Chondrocyte (in vitro differentiated cells): ENCODE measurements at places on chromosomes 1 and 21. TPM values are rescaled to one million over a fixed set of nuclear protein-coding genes. Genes with fewer than 3 reads are reported as not detected.

- H3K4me3 ChIP-seq, result no peak overlapping the region
- H3K27me3 ChIP-seq, result peaks cover 4% of the 10 kb centered on the region
- DNase-seq, result peak; percentile 81
- no peak overlapping the region for H3K27ac ChIP-seq
- no peaks in the 10 kb centered on the region for H3K36me3 ChIP-seq
These were observed 15.6 kb downstream of the TNNT2 start for GRCh38 chr1:201361652-201362504.

GRCh38 chr1:26320896-26321295, 3.1 kb downstream of the CD52 start:
- H3K36me3 ChIP-seq, result no peaks in the 10 kb centered on the region
- no peak for DNase-seq
- H3K27ac ChIP-seq, result no peak overlapping the region
- no peak overlapping the region for H3K4me3 ChIP-seq
- no peaks in the 10 kb centered on the region for H3K27me3 ChIP-seq

PDPN gene
- total RNA-seq, result 1.0 to 1.3 TPM (median 1.1 TPM) in 3 replicates

ZNF695 gene
- 1.4 to 1.9 TPM (median 1.7 TPM) in 3 replicates for total RNA-seq

PGLYRP4 gene
- total RNA-seq, result not detected in 3 replicates

DNA sequence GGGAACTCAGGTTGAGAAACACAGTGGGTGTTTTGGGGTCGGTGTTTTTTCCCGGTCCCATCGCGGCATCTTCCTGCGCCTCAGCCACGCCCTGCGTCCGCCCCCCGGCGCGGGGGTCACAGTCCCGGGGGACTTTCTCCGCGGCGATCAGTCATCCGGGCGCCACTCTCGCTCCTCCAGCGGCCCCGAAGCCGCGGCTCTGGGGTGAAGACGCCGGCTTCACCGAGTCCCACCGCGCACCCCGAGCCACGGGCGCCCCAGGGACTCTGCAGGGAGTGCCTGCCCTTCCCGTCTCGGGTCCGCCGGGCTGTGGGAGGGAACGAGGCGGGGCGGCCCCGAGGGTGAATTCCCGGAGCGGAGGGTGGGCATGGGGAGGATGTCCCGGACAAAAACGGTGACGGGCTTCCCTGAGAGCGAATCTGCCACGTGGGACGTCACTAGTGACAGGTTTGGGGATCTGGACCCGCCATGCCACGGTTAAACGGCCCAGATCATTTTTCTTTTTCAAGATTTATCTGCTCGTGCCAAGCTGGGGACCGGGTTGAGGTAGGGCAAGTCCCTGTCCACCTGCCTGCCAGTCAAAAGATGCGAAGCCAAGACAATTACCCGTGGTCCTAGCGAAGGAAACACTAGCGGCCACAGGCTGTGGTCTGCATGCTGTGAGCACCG, 717 bp upstream of the BATF3 start:
- peaks cover 6% of the 10 kb centered on the region for H3K36me3 ChIP-seq
- peaks cover 8% of the 10 kb centered on the region for H3K4me1 ChIP-seq

HSPB7 gene
- total RNA-seq, result 61.2 to 160 TPM (median 160 TPM) in 3 replicates

DNA sequence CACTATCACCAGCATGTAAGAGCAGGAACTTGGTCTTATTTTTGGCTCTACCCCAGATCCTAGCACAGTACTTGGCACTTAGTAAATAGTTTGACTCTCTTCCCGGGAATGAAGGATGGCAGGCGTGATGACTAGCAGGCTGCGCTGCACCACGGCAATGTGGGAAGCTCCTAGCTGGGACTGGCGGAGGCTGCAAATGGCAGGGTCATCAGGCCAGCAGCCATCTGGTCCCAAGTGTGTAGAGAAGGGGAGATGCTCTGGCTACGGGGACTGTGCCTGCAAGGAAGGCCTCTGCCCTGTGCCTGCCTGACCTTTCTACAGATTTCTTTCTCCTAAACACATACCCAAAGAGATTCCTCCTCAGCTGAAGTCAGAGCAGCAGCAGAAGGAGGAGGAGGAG, 95.0 kb downstream of the KCND3 start:
- no peaks in the 10 kb centered on the region for H3K27me3 ChIP-seq
- H3K4me1 ChIP-seq, result no peaks in the 10 kb centered on the region
- H3K27ac ChIP-seq, result no peak overlapping the region
- no peak overlapping the region for H3K4me3 ChIP-seq

DNA sequence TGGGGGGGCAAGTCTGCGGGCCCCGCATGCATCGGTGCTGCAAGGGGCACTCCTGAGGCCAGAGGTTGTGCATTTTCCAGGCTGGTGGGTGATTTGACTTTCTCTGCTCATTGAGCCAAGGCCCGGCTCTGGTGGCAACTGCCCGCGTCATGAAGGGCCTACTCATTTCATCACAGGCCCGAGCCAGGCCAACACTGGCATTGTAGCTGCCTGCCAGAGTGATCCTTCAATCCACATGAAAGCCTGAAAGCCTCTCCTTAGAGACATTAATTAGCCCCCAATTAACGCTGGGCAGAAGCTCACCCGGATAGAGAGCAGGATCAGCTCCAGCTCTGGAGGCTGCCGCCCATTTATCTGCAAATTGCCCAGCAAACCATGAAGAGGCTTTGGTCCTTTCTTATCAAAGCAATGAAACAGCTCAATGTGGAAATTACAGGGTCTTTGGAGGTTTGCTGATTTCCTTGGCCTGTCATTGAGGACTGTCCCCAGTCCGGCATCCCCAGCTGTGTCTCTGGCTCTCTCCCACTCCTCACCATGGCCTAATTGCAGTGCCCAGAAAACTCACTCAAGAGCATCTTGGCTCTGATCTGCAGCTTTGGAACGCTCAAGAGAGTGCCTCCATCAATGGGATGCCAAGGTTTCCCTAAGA, 50.4 kb upstream of the STUM start:
- no peak overlapping the region for H3K4me3 ChIP-seq
- no peak for DNase-seq
- peaks cover 58% of the 10 kb centered on the region for H3K27me3 ChIP-seq
- H3K4me1 ChIP-seq, result no peaks in the 10 kb centered on the region
- H3K27ac ChIP-seq, result no peak overlapping the region

TFF2 gene
- not detected in 3 replicates for total RNA-seq
